ENCODE measurements at places on chromosomes 6 and 20.
A peak's percentile ranks its signal among the peaks of the same experiment; 100 is the strongest.

- DNase-seq = no peak
These were observed 317.3 kb downstream of the TAF4 start for GRCh38 chr20:61748376-61748775.

DNA sequence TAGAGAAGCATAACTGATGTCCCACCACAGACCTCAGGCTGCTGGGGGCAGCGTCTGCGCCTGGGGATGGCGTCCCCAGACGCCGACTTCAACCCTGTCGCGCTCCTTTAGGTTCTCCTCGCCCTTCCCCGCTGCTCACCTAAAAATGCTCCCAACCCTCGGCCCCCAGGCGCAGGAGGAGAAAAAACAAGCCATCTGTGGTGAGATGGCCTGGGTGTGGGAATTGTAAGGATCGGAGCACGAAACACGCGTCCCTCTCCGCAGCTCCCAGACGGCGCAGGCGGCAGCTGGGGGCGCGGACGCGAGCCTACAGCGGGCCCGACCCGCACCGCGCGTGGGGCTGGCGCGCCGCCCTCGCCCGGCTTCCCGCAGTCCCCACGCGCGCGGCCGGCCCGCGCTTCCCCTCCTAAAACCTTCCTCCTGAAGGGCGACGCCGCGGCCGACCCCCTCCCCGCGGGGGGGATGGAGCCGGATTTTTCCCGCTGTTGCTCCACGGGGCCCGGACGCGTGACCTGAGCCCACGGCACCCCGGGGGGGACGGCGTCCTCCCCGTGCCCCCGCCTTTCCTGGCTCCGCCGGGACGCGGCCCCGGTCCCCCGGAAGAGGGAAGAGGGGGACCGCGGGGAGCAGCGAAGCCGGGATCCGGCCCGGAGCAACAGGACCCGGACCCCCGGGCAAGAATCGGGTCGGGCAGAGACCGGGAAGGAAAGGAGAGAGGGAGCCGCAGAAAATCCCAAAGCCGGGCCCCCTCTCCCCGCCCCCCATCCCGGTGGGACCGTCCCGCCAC is 611 bp downstream of the EPB41L2 start:
- peak; percentile 49 for DNase-seq

- no peak for DNase-seq
These were observed 94.5 kb downstream of the TPBG start for GRCh38 chr6:82458147-82458546.

- DNase-seq = no peak
These were observed 235.4 kb downstream of the CDH4 start for GRCh38 chr20:61487346-61487996.

DNA sequence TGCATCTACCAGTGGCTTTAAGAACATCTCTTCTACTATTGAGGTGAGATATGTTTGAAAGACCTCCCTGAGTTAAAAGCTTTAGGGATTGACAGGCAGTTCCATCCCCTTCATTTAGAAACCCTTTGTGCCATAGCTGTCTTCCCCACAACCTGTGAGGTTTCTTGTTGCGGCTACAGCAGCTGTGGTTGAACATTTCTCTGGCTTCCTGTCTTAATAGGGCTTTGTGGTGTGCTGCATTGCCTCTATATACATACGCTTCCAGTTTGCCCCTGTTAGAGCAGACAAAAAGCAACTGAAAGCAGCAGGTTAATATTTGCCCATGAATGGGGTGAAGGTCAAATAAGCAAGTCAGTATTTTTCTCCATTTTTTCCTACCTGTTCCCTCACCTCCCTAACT is 210.2 kb downstream of the TMEM200A start:
- no peak for DNase-seq

- DNase-seq = no peak
These were observed 424.3 kb downstream of the ADGRB3 start for GRCh38 chr6:69059413-69059812.

DNA sequence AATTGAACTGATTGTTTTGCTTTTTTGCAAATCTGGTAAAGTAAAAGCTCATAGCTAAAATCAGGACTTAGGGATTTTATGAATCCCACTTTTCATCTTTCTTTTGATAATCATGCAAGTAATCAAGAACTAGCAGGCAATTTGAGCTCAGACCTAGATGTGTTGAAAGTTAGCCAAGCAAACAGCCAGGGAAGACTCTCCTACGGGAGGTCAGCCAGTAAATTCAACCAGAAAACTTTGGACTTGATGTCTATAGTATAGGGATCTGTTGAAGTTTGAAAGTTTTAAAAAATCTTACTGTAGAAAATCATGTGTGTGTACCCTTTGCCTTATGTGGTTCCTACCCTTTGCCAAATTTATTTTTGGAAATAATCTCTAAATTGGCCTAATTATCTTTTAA is 95.0 kb upstream of the TPD52L1 start:
- DNase-seq = no peak

GRCh38 chr6:34412016-34412415 is 13.9 kb downstream of the RPS10 start:
- no peak for DNase-seq

GRCh38 chr6:36662827-36663256 is 15.7 kb upstream of the CDKN1A start:
- peak; percentile 29 for DNase-seq

- DNase-seq = peak; percentile 2
These were observed 59.3 kb upstream of the JAG1 start for GRCh38 chr20:10733122-10733521.

DNA sequence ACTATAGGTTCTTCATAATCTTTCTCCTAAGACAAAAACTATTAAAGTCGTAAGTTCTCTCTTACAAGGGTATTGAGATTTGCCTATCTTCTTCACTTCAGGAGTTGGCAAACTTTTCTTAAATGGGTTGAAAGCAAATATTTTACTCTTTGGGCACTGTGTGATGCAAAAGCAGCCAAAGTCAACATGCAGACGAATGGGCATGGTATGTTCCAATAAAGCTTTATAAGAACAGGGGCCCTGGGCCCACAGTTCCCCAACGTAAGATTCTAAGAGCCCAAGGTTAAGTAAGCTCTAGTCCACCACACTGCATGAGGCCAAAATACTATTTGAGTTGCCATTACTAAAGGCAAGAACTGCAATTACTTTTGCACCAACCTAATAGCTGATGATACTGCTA is 11.5 kb downstream of the CD164 start:
- DNase-seq = no peak

DNA sequence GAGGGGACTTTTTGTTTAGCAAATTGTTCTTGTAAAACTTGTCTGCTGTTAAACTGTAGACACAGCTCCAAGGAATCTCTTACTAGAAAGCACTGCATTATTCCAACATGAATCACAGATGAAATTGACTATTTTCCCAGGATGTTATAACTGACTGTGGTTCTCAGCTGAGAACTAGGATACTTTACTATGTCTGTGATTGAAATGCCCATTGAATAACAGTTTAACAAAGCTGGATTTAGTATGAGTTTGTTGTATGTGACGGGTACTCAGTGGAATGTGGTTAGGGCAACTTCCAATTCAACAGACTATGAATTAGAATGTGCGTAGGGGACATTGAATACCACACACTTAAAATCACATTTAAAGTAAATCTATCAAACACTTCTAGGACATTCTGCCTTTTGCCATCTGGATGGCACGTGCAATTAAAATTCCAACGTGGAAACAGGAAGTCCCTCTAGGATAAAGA is 193.4 kb upstream of the PREP start:
- no peak for DNase-seq

DNA sequence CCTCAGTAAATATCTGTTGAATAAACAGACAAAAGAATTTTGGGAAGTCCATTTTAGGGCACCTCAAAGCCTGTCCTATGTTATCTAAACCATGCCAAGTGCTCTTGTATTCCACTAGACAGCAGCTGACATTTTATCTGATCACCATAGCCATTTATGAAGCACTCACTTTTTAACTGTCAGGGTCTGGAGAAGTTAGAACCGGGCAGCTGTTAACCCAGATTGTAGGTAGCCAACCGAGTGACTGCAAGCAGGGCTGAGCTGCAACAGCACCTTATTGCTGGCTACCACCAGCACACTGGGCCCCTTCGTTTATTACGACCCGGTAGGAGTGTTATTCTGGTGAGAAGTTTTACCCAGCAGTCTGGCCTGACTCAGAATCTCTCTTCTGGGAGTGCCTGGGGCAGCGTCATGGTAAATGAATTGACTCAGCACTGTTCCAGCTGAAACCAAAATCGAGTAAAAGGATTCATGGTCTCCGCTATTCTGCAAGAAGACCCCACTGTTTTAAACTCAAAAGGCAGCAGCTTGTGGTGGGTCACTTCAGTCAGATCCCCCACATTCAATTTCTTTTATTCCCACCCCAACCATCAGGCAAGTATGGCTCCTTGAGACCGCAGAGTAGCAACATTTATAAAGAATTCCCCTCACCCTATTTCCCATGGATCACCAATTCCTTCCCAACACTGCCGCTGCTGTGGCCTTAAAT is 1.7 kb downstream of the UBE2V1 start:
- DNase-seq = no peak

- DNase-seq = peak; percentile 65
These were observed 1.3 kb upstream of the DNAH8 start for GRCh38 chr6:38713812-38714211.

DNA sequence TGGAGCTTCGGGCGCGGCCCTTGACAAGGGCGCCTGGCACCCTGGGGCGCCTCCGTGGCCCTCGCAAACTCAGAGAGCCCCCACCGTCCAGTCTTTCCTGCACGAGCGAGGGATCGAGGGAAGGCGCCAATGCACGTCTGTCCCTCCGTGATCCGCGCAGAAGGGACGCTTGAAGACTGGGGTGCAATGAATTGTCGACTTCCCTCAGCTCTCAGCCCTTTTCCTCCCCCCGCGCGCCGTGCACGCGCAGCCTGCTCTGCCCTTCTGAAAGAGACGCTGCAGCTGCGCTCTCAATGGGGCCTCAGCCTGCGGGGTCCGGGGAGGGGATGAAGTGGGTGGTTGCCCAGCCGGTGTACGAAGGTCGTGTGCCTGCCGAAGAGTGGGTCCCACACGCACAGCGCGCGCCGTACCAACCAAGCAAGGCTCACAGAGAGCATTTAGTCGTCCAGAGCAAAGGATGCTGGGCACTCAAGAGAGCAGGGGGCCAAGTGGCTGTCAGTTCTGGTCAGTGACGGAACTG is 5.5 kb upstream of the SOX4 start:
- DNase-seq = peak; percentile 57

DNA sequence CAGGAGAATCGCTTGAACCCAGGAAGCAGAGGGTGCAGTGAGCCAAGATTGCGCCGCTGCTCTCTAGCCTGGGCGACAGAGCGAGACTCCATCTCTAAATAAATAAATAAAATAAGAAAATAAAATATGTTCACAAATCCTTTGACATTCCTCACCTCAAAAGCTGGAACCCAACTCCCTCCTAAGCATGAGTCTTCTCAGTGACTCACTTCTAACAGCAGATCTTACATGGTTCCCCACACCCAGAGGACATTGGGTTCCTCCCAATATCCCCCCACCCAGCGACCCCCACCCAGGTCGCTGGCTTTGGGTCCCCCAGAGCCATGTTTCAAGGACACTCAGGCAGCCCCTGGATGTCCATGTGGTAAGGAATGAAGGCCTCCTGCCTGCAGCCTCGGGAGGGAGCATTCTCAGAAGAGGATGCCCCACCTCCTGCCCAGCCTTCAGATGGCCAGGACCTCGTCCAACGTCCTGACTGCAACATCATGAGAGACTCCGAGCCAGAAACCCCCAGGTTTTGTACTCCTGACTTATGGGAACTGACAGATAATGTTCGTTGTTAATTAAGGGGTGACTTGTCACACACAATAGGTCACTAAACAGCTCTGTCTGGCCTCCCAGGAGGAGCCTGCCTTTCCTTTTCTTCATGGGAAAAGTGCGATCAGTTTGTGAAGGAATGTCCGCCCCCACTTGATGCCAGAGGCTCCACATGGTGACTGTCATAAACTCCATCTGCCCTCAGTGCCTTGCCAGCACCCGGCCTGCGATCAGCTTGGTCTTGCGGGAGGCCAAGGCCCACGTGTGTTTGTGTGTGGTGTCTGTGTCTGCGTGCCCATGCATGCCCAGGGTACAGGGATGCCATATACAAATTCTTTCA is 10.1 kb upstream of the GMEB2 start:
- DNase-seq = no peak

DNA sequence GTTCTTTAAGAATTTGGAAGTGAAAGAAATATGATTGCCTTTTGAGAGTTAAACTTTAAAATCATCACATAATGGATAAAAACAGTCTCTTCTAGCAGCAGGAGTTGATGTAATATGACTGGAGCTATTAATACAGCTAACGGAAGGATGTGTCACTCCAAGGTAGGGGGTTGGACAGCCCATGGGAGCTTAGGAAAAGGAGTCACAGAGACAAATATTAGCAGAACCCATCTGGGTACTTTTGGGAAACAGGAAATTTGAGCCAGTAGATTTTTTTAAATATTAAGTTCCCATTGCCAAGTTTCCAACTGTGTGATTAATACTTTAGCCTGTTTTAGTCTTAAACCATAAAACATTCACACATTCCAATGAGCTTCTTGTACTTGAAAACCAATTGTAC is 164.7 kb upstream of the RIMS1 start:
- DNase-seq = no peak

DNA sequence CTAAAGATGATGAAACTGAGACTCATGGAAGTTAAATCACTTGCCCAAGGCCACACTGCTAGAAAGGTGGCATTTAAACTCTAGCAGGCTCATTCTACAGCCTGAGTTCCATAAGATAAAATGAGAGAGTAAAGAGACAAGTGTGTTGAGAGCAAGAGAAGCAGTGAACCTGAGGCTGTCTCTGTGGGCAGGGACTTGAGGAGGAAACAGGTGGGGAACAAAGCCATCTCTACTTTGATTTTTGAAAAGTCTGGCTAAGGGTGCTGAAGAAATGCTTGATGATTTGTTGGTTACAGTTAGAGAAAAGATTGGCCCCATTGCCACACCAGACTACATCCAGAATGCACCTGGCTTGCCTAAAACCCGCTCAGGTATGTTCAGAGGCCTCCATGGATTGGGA is 29.0 kb downstream of the GSS start:
- no peak for DNase-seq

GRCh38 chr6:26426691-26427450 is 13.4 kb upstream of the BTN3A3 start:
- DNase-seq = no peak

DNA sequence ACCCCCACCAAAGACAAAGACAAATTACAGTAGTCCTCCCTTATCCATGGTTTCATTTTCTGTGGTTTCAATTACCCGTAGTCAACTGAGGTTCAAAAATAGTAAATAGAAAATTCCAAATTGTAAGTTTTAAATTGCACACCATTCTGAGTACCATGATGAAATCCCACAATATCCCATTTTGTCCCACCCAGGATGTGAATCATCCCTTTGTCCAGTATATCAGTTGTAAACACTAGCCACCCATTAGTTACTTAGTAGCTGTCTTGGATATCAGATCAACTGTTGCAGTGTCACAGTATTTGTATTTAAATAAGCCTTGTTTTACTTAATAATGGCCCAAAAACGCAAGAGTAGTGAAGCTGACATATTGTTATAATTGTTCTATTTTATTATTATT is 364.0 kb upstream of the ARID1B start:
- DNase-seq = no peak

DNA sequence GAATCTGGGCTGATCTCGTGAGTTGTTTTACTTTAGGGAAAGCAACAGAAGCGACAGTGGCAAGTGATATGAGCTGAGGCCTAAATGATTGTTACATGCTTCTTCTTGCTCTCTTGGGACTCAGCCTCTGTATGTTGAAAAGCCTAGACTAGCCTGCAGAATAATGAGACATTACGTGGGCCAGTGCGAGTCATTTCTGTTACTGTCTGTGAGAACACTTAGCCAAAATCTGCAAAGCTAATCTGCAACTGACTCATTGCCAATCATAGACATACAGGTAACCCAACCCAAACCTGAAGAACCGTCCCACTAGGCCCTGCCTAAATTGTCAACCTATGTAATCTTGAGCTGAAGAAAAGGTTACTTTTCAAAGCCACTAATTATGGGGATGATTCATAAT is 77.4 kb upstream of the F13A1 start:
- peak; percentile 52 for DNase-seq

Measured in suppressor macrophage (primary cell).